ENCODE measurements at places on chromosomes 13 and 19.
A peak's percentile ranks its signal among the peaks of the same experiment; 100 is the strongest.

- DNase-seq, result no peak
Observed at GRCh38 chr13:48504606-48505005, 28.3 kb downstream of the RCBTB2 start.

GRCh38 chr19:18339723-18340122, 675 bp upstream of the PGPEP1 start:
- no peak for DNase-seq

GRCh38 chr13:90246687-90247345, 1100.7 kb upstream of the MIR17HG start:
- no peak for DNase-seq

- no peak for DNase-seq
Observed at GRCh38 chr19:17560205-17560595, 4.8 kb downstream of the COLGALT1 start.

DNA sequence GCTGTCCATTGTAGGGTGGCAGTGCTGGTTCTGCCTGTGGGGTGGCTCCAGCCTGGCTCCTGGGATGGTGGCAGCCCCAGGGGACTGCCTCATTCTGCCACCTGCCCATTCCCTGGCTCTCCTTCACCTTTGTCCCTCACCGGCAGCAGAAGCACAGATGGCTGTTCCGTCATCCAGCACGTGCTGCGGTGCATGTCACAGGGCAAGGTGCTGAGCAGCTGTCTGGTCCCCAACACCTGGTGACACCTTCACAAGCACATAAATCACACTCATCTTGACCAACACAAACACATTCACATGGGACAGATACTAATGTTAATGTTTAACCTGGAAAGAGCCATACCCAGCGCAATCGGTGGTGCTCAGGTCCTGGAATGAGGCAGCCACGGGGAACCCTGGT, 126.8 kb downstream of the UQCRFS1 start:
- no peak for DNase-seq

GRCh38 chr19:3061182-3062161, 823 bp downstream of the TLE5 start:
- DNase-seq, result peak; percentile 55
